ENCODE measurements at places on chromosomes 7 and 10. TPM values are rescaled to one million over a fixed set of nuclear protein-coding genes. Genes with fewer than 3 reads are reported as not detected.

The NUDT13 gene
- total RNA-seq = 0.25 TPM

The PTN gene
- 185 TPM for total RNA-seq

The HMX2 gene
- not detected for total RNA-seq

The CYP2C8 gene
- 0.74 TPM for total RNA-seq

The DDC gene
- 0.25 TPM for total RNA-seq

The FGFBP3 gene
- total RNA-seq = 22.1 TPM

The ADRA2A gene
- total RNA-seq = 24.6 TPM
